ENCODE measurements at places on chromosomes 11 and 22.
A peak's percentile ranks its signal among the peaks of the same experiment; 100 is the strongest.

- DNase-seq: no peak
These were observed 10.9 kb downstream of the TUG1 start for GRCh38 chr22:30979932-30980331.

DNA sequence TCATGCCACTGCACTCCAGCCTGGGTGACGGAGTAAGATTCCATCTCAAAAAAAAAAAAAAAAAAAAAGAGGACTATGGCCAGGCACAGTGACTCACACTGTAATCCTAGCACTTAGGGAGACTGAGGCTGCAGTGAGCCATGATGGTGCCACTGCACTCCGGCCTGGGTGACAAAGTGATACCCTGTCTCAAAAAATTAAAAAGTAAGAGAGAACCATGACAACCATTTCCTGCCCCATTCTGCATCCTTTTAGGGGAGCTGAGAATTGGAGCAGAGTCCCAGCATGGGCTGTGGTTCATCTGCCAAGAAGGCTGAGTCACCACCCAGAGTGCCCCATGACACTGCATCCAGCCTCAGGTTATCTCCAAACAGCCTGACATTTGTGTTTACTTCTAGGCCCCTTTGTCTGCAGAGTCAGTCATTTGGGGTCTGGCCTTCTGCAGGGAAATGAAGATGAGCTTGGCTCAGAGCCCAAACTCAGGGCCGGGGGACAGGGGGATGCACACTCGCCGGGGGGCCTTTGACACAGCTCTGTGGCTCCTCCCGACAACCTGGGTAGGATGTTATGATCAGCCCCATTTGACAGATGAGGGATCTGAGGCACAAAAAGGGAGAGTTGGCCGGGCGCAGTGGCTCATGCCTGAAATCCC, 4.7 kb downstream of the CSDC2 start:
- DNase-seq: no peak

- no peak for DNase-seq
These were observed 34.6 kb upstream of the CEP126 start for GRCh38 chr11:101880222-101880621.

DNA sequence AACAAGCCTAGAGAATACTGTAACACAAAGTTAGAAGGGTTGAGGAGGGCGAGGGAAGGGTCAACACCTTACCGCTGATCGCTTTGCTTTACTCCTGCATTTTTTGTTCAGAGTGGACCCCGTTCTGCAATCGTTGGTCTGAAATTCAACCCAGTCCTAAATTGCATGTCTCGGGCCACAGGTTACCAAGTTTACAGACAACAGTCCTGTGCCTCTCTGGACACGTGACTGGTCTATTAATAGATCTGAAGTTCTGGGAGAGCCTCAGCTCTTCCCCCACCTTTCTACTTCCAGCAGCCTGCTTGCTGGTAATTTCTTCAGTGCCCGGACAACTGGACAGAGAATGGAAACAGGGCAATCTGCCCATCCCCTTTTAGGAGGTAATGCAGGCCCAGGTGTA, 74.2 kb downstream of the STIM1 start:
- no peak for DNase-seq

DNA sequence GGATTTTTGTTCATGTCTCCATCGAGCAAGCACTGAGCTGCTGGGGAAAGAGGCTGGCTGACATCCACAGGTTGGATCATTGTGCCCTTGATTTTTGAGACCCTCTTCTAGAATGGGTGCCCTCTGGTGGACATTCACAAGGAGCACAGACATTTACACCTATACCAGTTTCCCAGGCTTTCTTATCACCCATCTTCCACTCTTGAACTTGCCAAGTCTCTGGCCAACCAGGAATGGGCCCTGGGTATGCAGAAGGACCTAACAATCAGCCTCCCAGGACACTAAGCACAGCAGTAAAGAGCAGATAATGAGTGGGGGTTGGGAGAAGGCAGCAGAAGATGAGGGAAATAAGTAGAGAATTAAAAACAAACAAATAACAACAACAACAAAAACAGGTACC, 5.7 kb upstream of the INTS4 start:
- DNase-seq: peak; percentile 12

DNA sequence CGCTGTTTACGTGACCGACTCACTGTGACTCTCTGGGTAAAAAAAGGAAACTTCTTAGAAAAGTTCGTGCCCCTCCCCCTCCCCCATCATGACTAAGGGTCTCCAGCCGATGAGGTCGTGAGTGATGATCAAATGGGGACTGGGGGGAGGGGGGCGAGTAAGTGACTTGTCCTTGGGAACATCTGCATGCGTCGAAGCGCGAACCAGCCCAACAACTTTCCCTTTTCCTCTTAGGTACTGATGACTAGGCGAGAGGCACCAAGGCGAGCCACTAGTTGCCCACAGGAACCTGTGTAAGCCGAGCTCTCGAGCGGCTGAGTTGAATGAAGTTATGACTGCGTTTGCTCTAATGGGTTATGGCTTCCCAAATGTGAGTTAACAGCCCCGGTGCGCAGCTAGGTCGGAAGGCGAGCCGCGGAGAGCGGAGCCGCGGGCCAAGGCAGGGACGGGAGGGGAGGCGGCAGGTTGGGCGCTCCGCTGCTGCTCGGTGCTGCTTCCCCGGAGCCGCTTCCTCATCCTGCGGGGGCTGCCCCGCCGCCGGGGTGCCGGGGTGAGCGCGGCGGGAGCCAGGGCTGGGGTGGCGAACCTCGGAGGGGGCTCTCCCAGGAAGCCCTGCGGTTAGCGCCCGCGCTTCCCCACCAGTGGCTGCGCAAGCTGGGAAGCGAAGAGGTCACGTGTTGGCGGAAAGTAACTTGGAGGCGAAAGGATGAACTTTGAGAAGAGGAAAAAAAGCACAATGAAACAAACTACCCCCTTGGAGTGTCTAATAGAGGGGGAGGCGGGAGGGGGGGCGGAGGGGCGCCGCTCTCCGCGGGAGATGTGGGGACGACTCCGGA, 22.1 kb upstream of the BDNF start:
- no peak for DNase-seq

DNA sequence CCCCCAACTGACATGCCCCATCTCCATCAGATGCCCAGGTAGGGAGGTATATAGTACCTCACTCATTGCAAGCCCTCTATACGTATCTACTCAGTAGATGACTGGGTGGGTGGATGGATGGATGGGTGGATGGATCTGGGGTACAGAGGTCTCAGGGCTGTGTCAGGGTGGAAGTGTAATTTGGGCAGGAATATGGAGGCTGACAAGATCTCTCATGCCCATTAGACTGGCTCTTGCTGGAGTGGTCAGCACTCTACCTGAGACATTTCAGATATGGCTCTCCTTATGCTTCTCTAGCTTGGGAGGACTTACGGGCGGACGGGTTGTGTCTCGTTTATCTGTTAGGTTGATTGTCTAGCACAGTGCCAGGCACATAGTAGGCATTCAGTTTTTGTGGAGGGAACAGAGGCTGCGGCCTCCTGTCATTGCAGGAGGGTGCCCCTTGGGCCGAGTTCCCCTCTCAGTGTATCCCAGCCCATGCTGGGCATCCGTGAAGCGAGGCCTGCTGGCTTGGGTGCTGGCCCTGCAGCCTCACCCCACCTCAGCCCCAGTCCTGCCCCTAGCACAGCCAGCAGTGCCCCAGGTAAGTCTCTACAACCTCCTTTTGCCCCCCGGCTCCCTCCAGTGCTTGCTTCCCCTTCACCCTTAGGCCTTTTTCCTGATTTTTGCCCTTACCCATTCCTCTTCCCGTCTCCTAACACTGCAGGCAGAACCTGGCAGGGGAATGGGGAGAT, 13.7 kb downstream of the ROBO3 start:
- DNase-seq: no peak

- DNase-seq: no peak
These were observed 764.8 kb upstream of the LUZP2 start for GRCh38 chr11:23732026-23732425.
